ENCODE measurements at places on chromosomes 16 and 17.

DNA sequence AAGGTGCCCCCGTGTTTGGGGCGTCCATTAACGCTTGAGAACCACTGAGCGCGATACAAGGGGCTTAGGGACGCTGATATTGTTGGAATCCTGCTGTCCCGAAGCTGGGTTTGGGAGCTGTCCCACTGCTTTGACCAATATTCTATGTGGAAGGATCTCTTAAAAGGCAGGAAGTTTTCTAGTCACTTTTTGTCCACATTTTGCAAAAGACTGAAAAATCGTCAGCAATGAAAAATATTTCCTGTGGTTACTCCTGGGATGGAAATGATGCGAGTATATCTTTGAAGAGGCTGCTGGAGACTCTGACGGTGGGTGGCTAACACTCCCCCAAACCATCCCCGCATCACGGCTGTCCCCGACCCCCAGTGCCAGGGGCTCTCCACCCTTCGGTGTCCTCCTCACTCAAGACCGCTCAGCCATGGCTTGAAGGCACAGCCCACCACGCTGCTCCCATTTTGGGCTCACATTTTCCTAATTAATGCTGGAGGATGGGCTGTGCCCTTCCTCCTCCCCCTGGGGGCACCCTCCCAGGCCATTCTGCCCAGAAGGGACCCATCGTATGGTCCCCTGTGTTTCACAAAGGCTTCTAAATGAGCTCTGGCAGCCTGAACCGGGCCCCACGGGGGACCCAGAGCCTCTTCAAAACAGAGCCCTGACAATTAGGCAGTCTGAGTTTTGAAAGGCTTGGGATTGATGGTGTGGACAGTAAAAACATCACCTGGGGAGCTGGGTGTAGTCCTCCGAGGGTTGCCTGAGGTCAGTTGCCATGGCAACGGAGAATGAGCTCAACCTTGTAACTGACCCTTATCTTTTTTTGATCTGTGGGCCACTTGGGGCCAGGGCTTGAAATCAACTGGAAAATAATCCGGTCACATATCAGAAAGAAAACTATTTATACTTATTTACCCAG is 158.6 kb downstream of the C16orf78 start:
- DNase-seq, result no peak

DNA sequence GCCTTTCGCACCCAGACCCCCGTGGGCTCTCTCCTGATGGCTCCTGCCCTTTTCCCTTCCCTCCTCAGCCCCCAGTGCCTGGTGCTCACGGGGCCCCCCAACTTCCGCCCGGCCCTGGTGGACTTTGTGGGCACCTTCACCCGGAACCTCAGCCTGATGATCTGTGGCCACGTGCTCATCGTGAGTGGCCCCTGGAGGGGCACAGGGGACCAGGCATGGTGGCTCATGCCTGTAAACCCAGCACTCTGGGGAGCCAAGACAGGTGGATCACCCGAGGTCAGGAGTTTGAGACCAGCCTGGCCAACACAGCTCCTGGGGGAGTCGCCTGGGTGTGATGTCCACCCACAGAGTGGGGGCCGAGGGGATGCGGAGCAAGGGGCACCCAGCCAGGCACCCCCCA is 21.3 kb downstream of the SLC12A3 start:
- peak; percentile 20 for DNase-seq

GRCh38 chr16:23155445-23156049 is 6.3 kb upstream of the USP31 start:
- DNase-seq, result no peak

DNA sequence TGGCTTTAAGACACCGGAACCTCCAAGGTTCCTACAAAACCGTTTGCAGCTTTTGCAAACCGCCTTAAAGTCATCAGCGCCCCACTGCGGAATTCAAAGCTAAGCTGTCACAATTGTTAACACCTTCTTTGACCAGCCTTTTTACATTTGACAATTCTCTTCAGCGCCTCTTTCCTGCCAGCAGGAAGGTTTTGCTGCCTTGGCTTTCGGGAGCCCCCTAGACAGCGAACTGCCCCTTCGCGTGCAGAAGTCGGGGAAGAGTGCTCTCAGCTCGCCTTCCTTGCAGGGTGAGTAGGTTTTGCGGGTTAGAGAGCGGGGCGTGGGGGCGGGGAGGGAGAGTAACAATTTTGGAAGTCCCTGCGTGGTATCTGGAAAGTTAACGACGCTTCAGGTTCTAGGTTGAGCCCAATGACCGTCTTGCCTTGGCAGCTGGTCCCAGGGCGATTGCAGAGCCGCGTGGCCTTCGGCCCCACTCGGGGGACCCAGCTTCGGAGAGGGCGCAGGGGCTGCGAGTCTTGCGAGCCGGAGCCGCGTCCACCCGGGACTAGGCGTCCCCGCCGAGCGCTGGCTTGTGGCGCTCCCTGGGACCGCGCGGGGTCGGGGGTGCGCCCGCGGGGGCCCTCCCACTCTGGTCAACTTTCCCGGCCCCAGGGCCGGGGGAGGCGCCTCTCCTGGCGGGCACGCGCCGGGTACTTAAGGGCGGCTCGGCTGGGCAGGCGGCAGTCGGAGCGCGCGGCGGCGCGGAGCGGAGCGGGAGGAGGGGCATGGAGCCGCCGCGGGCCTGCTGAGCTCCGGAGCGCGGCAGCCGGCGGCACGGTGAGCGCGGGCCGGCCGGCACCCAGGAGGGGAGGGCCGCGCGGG is at the start of gene HAS3:
HAS3 (plus strand) TSS at position 153 of the 861 bp plus-strand sequence. CDS start 3,743 bp downstream, outside the sequence.
- no peak for DNase-seq

DNA sequence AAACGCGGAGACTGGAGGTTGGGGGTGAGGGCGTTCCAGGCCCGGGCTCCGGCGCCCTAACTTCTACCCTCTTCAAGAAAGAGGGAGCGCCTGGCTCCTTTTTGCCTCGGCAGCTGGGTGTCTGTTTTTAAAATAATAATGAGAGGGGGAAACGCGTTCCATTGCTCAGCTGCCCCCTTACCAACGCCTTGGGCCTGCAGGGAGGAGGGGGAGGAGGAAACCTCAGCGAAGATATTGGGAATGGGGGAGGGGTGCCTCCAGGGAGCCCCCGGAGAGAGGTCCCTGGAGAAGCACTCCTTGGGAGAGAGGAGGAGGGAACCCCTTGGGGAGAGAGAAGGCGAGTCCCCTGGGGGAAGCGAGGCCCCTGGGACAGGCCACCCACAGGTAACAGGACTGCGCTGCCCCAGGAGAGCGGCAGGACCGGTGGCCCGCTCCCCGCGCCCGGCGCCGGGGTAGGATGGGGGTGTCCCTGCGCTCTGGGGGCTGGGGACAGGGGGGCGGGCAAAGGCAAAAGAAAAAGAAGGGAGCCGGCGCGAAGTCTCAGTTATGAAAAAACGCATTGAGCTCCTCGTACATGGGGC is 2.7 kb downstream of the NEUROD2 start:
- no peak for DNase-seq

DNA sequence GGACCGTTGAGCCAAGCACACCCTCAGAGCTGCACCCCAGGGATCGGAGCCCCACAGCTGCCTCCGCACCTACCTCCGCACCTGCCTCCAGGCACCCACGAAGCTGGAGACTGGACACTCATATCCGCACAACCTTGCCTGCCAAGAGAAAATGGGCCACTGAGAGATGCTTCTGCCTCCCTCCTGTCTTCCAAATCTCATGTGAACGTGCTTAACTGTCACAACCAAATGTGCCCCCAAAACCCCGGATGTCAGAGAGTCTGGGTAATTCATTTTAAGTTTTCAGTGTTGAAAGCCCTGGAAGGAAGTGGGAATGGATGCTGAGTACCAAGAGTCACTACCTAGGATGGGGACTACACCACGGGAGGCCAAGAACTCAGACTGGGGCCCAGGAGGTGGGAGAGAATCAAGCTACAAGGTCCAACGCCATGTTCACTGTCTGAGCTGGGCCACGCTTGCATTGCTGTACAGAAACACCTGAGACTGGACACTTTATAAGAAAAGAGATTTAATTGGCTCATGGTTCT is 49.5 kb upstream of the MEAK7 start:
- DNase-seq, result no peak

DNA sequence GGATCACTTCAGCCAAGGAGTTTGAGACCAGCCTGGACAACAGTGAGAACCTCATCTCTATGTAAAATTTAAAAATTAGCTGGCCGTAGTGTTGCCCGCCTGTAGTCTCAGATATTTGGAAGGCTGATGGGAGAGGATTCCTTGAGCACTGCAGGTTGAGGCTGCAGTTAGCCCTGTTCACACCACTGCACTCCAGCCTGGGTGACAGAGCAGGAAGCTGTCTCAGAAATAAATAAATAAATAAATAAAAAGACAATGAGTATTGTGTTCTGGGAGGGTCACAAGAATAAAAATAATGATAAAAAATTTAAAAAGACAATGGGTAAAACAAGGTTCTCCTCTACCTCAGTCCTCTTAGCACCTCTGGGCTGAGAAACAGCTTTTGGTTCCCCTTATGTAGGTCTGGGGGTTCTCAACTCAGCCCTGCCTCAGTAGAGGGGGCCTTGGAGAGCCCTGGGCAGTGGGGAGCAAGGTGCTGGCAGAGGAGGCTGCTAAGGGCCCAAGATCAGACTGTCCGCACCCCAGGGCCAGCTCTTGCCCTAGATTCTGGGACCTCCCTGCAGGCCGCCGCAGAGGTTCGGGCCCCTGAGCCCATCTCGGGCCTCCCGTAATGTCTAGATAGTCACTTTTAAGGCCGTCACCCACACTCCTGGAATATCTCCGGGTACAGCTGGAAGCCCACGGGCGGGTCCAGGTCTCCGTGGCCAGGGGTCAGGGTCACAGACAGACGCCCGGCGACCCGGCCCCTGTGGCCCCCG is 3.4 kb downstream of the ZNF764 start:
- no peak for DNase-seq

GRCh38 chr17:14454746-14455145 is 153.9 kb downstream of the HS3ST3B1 start:
- DNase-seq, result no peak

- DNase-seq, result peak; percentile 97
Observed at GRCh38 chr17:6443692-6444570, at the start of gene PIMREG. TSS of gene PIMREG (plus strand) at chr17:6444455. CDS start at chr17:6445111, 656 bp downstream.

- peak; percentile 89 for DNase-seq
Observed at GRCh38 chr16:56356276-56357240, 68.8 kb downstream of the AMFR start.

- DNase-seq, result peak; percentile 64
Observed at GRCh38 chr17:18992454-18993130, 12.0 kb downstream of the FAM83G start.

GRCh38 chr17:44102849-44103622 is 20.4 kb downstream of the HDAC5 start:
- no peak for DNase-seq

GRCh38 chr16:5205361-5206040 is 107.9 kb upstream of the EEF2KMT start:
- no peak for DNase-seq

DNA sequence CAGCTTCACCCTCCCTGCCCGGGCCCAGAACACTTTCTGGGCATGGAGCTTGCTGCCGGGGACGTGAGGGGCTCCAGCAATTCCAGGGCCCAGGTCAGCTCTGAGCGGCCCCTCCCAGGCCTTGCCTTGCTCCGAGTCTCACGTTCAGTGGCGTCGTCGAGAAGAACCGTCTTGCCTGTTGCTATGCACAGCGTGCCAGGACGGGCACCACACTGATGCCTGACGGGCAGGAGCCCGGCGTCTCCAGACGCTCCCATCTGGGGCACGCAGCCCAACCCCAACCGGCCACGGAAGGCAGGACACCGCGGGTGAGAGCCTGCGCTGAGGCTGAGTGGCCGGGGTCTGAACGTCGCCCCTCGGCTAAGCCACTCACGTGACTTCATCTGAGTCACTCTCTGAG is 27.1 kb downstream of the TIMM22 start:
- DNase-seq, result no peak

DNA sequence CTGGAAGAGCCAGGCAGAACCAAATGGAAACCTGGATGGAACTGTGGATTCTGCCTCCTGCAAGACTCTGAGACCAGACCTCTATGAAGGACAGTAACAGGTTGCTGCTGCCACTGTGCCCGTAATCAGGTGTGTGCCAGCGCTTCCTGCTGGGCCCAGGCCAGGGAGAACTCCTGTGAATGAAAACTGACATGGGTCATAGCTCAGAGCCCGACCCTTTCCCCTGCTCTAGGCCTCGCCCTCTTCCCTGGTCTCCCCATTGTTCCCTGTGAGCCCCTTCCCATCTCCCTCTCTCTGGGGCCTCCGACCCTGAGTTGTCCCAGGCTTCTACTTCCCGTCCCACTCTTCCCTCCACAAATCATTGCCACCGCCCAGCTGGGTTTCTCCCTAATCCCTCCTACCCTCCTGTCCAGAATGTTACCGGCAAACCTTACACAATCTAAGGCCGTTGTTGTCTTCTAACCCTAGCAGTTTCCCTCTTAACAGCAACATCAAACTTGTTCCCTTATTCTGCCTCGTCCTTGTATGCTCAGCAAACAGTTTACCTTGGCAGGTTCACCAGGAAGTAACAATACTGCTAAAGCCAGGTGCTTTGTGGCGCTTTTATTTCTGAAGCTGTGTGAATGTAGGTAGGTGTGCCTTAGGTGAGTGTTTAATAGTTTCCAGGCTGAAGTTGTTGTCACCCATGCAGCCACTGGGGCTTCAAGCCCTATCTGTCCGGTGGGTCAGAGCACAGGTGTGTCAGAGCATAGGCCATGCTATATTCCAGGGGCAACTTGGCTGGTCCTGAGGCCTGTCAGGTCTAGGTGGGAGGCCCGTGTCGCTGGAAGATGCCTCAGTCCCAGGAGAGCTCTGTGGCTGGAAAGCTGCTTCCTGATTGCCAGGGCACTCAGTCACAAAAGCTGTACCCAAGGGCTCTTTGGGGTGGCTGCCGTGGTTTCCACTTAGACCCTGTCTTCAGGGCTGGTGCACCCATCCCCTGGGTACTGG is 32.0 kb downstream of the SMPD3 start:
- no peak for DNase-seq

DNA sequence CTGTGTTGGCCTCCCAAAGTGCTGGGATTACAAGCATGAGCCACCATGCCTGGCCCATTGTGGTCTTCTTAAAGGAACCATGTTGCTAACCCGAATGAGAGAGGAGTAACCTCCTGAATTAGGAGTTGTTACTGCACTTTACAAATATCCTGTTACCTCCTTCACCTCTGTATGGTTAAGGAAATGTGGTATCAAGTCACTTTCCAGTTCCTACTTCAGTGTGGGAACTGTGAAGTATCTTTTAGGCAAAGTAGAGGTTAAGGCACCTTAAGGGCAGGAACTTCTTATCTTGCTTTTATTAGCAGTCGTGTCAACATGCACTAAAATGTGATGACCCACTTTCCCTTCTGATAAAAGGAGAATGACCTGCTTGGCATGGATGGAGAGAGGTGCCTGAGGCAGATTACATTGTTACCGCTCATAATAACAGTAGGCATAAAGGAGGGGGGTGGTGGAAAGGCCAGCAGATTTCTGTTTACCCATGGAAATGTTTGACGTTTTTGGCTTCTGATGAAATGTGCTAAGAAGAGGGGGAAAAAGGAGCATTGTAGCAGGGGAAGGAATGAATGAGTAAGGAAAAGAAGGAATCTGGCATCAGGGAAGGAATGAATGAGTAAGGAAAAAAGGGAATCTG is 28.5 kb downstream of the FTO start:
- DNase-seq, result no peak

- no peak for DNase-seq
Observed at GRCh38 chr16:80778703-80779102, 25.7 kb downstream of the CDYL2 start.

GRCh38 chr16:88317613-88317965 is 65.2 kb upstream of the ZNF469 start:
- peak; percentile 67 for DNase-seq

DNA sequence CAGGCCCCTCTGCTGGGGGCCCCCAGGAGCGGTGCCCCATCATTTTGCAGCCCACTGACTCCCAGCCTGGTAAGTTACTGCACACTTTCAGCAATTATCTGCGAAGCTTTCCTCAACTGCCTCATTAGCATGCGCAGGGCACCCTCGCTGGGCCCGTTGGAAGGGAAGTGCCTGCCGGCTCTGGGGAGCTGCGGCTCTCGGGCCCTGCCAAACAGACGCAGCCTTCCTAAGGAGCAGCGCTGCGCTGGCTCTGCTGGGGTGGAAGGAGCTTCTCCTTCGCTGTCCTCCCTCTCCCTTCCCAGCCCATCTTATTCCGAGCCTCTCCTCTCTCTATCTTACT is 71.0 kb downstream of the RBBP6 start:
- DNase-seq, result no peak
